Hematopoietic multipotent progenitor cell treated with erythropoietin and hydrocortisone succinate and interleukin-3 and kit ligand, for 8 days (in vitro differentiated cells): ENCODE measurements at places on chromosomes 1 and 21.

DNA sequence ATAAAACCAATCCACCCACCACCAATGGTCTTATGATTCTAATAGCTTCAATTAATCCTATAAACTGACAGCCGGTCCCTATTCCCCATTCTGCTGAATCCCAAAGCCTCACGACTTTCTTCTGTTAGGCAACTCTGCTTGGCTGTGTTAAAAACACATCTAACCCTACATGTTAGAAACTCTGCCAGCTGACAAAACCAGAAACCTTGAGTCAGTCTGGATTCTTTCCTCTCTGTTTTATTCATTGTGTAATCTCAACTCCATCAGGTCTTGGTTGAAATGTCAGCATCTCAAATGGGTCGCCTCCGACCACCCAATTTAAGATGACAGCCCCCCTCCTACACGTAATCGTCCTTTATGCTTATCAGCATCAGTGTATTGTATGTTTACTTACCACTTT is 312.1 kb downstream of the DISC1 start:
- DNase-seq: no peak

GRCh38 chr1:111203681-111204200 is 3.3 kb upstream of the DENND2D start:
- DNase-seq: peak; percentile 91

- DNase-seq: no peak
Measured at GRCh38 chr1:3687504-3687903, 35.2 kb downstream of the TP73 start.

- no peak for DNase-seq
Measured at GRCh38 chr1:86114816-86115400, 41.7 kb downstream of the COL24A1 start.

GRCh38 chr1:46558141-46558963 is 6.9 kb upstream of the KNCN start:
- DNase-seq: no peak

- peak; percentile 48 for DNase-seq
Measured at GRCh38 chr1:4652631-4653327, 1.6 kb upstream of the AJAP1 start.

DNA sequence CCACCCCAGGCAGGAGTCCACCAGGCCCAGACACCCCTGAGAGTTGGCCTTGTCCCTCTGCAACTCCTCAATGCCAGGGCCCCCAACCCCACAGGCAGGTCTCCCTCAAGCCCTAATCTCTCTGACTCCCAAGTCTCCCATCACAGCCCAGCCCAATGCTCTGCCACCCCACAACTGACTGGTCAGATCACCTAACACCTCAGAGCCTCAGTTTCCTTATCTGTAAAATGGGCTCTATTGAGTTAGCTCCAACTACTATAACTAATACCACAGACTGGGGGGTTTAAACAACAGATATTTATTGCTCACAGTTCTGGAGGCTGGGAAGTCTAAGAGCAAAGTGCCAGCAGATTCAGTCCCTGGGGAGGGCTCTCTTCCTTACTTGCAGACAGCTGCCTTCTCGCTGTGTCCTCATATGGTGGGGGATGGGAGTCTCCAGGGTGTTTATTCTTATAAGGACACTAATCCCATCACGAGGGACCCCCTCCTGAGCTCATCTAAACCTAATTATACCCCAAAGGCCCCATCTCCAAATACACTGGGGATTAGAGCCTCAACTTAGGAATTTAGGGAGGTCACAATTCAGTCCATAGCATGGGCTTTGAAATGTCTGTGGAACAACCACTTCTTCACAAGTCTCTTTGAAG is 34.9 kb upstream of the ZC3H12A start:
- DNase-seq: no peak

DNA sequence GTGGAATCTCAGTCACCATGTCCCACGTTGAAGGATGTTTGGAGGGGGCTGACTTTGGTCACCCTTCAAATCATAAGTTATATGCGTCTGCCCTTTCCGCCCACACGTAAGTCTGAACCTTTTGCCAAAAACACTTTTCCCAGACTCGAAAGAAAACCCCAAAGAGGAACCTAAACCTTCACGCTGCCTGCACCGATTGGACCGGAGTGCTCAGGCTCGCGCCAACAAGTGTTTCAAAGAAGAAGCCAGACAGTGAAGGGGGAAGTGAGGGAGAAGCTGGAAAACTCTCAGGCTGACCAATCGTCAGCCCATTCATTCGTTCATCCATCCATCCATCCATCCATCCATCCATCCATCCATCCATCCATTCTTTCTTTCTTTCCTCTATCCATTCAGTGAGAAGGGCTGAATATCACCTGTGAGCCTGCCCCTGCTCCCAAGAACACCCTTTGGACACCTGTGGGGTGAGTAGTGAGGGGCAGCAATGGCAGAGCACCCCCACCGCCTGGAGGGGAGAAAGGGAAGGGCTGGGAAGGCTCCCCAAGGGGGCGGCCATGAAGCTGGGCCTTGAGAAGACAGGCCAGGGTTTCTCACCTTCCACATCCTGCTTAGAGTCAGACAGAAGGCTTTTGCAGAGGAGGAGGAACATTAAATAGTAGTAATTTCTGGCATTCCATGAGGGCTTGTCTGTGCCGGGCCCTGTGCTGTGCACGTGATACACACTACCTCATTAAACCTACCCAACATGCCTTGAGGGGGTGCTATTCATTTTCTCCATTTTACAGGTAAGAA is 27.1 kb upstream of the RUNX3 start:
- no peak for DNase-seq

GRCh38 chr1:41387667-41388091 is 26.4 kb downstream of the FOXO6 start:
- DNase-seq: no peak

DNA sequence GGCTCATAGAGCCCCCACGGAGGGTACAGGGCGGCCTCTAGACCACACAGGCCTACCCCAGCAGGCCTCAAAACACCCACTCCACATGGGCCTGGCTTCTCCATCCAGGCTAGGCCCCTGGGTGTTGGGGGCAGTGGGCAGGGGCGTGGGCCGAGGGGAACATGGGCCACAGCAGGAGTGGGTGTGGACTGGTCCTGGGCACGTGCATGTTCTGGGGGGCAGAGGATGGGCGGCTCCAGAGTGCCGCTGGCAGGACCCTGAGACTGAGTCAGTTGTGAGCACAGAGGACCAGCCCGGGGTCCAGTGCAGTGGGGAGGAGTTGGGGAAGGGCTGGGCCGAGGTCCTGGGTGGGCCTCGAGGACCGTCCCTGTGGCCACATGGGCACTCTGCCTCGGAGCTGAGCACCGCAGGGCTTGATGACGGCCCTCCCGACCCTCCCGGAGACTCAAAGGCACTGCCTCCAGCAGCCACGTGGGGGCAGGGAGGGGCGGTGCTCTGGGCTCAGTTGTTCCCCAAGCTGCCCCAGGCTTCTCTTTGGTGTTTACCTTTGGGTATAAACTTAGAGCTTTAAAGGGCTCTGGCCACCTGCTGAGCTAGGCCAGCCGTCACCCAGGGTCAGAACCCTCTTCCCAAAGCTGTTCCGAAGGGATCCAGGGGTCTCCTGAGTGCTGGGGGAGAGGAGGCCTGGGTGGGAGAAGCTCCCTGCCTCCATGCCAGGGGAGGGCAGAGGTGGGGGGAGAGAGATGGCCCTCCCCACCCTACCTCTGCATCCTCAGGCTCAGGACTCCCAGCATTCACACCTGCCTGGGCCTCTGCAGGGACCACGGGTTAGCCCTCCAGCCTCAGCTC is 79.9 kb downstream of the MORN1 start:
- peak; percentile 70 for DNase-seq

DNA sequence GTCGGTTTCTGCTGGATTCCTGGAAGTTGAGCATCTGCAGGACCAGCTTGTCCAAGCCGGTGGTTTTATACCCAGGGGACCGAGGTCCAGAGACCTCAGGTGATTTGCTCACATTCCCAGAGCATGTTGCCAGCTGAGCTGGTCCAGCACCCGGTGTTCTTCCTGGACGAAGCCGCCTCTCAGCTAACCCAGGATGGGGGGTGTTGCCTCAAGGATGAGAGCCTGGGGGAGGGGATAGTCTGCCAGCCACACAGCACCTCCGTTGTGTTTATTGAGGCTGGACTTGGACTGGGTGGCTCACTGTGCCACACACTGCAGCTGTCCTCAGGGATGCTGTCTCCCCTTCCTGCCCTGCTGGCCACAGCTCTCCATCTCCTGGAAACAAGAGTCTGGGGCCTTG is 1.5 kb downstream of the TMEM201 start:
- no peak for DNase-seq
